Kidney epithelial cell (primary cell): ENCODE measurements at places on chromosomes 4 and X. TPM values are rescaled to one million over a fixed set of nuclear protein-coding genes. Genes with fewer than 3 reads are reported as not detected.

Gene CLCN4
- 6.8 and 7.3 TPM in 2 replicates for total RNA-seq

Gene PABPC1L2A
- total RNA-seq = not detected in 2 replicates

Gene CLIC2
- total RNA-seq = not detected in 2 replicates

Gene SLC10A6
- total RNA-seq = not detected in 2 replicates

Gene ADAMTS3
- 3.4 and 3.5 TPM in 2 replicates for total RNA-seq

Gene HTRA3
- 4.7 and 5.5 TPM in 2 replicates for total RNA-seq

Gene SMR3B
- total RNA-seq = not detected in 2 replicates

Gene IL1RAPL2
- total RNA-seq = not detected in 2 replicates

Gene FBXL5
- total RNA-seq = 44.1 and 51.1 TPM in 2 replicates

Gene MAGEA10
- total RNA-seq = not detected in 2 replicates

Gene IL13RA1
- total RNA-seq = 32.0 and 38.6 TPM in 2 replicates

Gene FAAH2
- total RNA-seq = 5.3 and 11.5 TPM in 2 replicates

Gene CLDN34
- not detected in 2 replicates for total RNA-seq

Gene RBBP7
- 77.4 and 80.6 TPM in 2 replicates for total RNA-seq

Gene ADRA2C
- total RNA-seq = 1.0 and 2.8 TPM in 2 replicates

Gene DGKK
- total RNA-seq = 0.13 TPM in 1 of 2 replicates, not detected in the other

Gene SLC10A3
- total RNA-seq = 20.3 and 37.9 TPM in 2 replicates

Gene MAGEA11
- total RNA-seq = not detected in 2 replicates

Gene AFM
- total RNA-seq = not detected in 2 replicates

Gene SOX3
- not detected in 2 replicates for total RNA-seq

Gene FATE1
- total RNA-seq = not detected in 2 replicates

Gene CCDC160
- total RNA-seq = 0.21 and 0.63 TPM in 2 replicates

Gene ITGB1BP2
- 1.1 and 1.7 TPM in 2 replicates for total RNA-seq

Gene RBM47
- total RNA-seq = 41.1 and 42.1 TPM in 2 replicates

Gene GPR82
- not detected in 2 replicates for total RNA-seq

Gene UGT2B17
- not detected in 2 replicates for total RNA-seq

Gene SYN1
- total RNA-seq = 0.62 and 1.9 TPM in 2 replicates

Gene HTN1
- not detected in 2 replicates for total RNA-seq

Gene DIPK2B
- total RNA-seq = not detected in 2 replicates

Gene ERVMER34-1
- 3.5 and 4.0 TPM in 2 replicates for total RNA-seq

Gene GYG2
- 2.2 and 2.5 TPM in 2 replicates for total RNA-seq

Gene KLF3
- total RNA-seq = 39.2 and 45.4 TPM in 2 replicates

Gene AMTN
- 0.21 TPM in 1 of 2 replicates, not detected in the other for total RNA-seq

Gene COL25A1
- total RNA-seq = 1.9 and 4.3 TPM in 2 replicates

Gene IL2RG
- total RNA-seq = 0.08 TPM in 1 of 2 replicates, not detected in the other

Gene USP11
- 49.1 and 57.9 TPM in 2 replicates for total RNA-seq

Gene PPP1R2C
- not detected in 2 replicates for total RNA-seq

Gene SLC6A14
- 0.13 TPM in 1 of 2 replicates, not detected in the other for total RNA-seq

Gene AKAP4
- total RNA-seq = not detected in 2 replicates

Gene COX7B2
- total RNA-seq = not detected in 2 replicates

Gene PDGFC
- total RNA-seq = 67.2 and 82.5 TPM in 2 replicates

Gene TMEM271
- total RNA-seq = not detected in 2 replicates
